ENCODE measurements at places on chromosomes 2 and 18.

GRCh38 chr18:44914028-44914427, 233.3 kb downstream of the SETBP1 start:
- no peaks in the 10 kb centered on the region for H3K36me3 ChIP-seq
- no peak for DNase-seq
- H3K4me1 ChIP-seq, result no peaks in the 10 kb centered on the region
- H3K4me3 ChIP-seq, result no peak overlapping the region
- no peak overlapping the region for H3K27ac ChIP-seq

- DNase-seq, result no peak
- no peaks in the 10 kb centered on the region for H3K27me3 ChIP-seq
- H3K27ac ChIP-seq, result no peak overlapping the region
- H3K4me3 ChIP-seq, result no peak overlapping the region
- H3K4me1 ChIP-seq, result no peaks in the 10 kb centered on the region
Measured at GRCh38 chr2:157296958-157297357, 28.7 kb downstream of the ERMN start.

- H3K27ac ChIP-seq, result no peak overlapping the region
- no peaks in the 10 kb centered on the region for H3K4me1 ChIP-seq
- no peak overlapping the region for H3K4me3 ChIP-seq
- H3K36me3 ChIP-seq, result no peaks in the 10 kb centered on the region
- H3K27me3 ChIP-seq, result no peaks in the 10 kb centered on the region
Measured at GRCh38 chr2:4898706-4899105, 793.5 kb upstream of the SOX11 start.

- no peak for DNase-seq
- H3K27ac ChIP-seq, result no peak overlapping the region
- H3K36me3 ChIP-seq, result no peaks in the 10 kb centered on the region
- no peaks in the 10 kb centered on the region for H3K27me3 ChIP-seq
- no peaks in the 10 kb centered on the region for H3K4me1 ChIP-seq
- no peak overlapping the region for H3K4me3 ChIP-seq
Measured at GRCh38 chr2:191262436-191262835, 17.2 kb downstream of the MYO1B start.

GRCh38 chr18:70024829-70025228, 77.2 kb upstream of the CD226 start:
- no peak overlapping the region for H3K4me3 ChIP-seq
- DNase-seq, result no peak
- no peak overlapping the region for H3K27ac ChIP-seq
- no peaks in the 10 kb centered on the region for H3K36me3 ChIP-seq

- no peak for DNase-seq
- H3K4me3 ChIP-seq, result no peak overlapping the region
- H3K27me3 ChIP-seq, result no peaks in the 10 kb centered on the region
- peaks cover 31% of the 10 kb centered on the region for H3K36me3 ChIP-seq
- no peak overlapping the region for H3K27ac ChIP-seq
Measured at GRCh38 chr2:223877721-223878410, 40.5 kb upstream of the AP1S3 start.

DNA sequence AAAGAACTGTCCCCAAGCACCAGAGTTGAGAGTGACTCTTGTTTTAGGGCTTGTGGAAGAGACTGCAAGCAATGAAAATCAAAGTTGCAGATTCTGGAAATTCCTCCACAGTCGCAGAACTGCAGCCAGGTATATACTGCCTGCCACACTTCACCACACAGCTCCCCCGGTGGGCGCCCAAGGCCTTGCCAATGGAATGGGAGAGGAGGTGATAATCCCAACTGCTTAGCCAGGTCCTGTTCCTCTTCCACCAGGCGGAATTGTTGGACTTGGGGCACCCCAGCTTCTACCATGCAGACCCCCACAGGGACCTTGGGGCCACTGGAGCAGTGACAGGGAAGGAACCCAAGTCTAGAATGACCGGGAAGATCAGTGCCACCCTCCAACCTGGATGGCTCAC, 4.8 kb upstream of the PDIA6 start:
- peaks cover 5% of the 10 kb centered on the region for H3K4me1 ChIP-seq
- H3K27me3 ChIP-seq, result no peaks in the 10 kb centered on the region
- H3K36me3 ChIP-seq, result no peaks in the 10 kb centered on the region
- no peak overlapping the region for H3K27ac ChIP-seq
- DNase-seq, result no peak
- H3K4me3 ChIP-seq, result no peak overlapping the region

DNA sequence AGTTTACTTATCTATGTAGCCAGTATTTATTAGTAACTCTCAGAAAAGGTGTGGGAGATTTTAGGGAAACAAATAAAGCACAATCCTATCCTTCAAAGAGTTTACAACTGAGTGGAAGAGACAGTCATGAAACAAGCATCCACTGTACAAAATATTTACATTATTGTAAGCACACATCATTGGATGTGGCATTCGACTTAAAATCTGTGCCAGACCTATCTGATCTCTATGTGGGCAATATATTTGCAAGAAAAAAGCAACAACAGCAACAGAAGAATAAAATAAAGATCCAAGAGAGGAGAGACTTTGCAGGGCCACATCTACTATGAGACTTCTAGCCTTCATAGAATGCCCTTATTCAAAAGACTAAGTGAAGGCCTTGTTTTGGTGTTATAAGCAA, 882.1 kb upstream of the PIK3C3 start:
- DNase-seq, result no peak
- no peaks in the 10 kb centered on the region for H3K4me1 ChIP-seq
- H3K36me3 ChIP-seq, result no peaks in the 10 kb centered on the region

- no peaks in the 10 kb centered on the region for H3K27me3 ChIP-seq
- H3K36me3 ChIP-seq, result no peaks in the 10 kb centered on the region
- H3K4me1 ChIP-seq, result peaks cover 12% of the 10 kb centered on the region
- no peak overlapping the region for H3K27ac ChIP-seq
Measured at GRCh38 chr2:8581234-8581561, 100.7 kb upstream of the ID2 start.

GRCh38 chr18:2970344-2970743, 42.6 kb downstream of the LPIN2 start:
- no peaks in the 10 kb centered on the region for H3K36me3 ChIP-seq
- no peak for DNase-seq
- peaks cover 59% of the 10 kb centered on the region for H3K4me1 ChIP-seq
- no peaks in the 10 kb centered on the region for H3K27me3 ChIP-seq
- peak overlapping the region; percentile 72 for H3K27ac ChIP-seq
- H3K4me3 ChIP-seq, result no peak overlapping the region

GRCh38 chr2:160940699-160941098, 219.5 kb upstream of the TANK start:
- no peak overlapping the region for H3K4me3 ChIP-seq
- DNase-seq, result no peak
- H3K4me1 ChIP-seq, result no peaks in the 10 kb centered on the region
- H3K27ac ChIP-seq, result no peak overlapping the region
- H3K27me3 ChIP-seq, result no peaks in the 10 kb centered on the region
- no peaks in the 10 kb centered on the region for H3K36me3 ChIP-seq

DNA sequence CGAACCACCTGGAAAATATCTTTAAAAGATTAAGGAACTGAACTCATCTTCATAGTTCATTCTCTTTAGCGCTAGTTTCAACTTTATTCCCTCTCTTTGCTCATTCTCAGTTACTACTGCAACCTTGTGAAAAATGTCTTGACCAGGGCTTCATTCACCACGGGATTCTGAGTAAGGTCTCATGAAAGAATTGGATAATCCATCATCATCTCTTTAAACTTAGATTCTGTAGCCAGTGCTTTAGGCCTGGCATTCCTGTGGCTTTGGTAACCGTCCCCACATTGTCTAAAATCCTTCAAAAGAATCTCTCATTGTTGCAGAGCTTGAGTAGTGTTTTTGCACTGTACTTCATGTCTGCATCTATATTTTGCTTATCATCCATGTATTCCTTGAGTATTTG, 229.5 kb downstream of the ETAA1 start:
- H3K27ac ChIP-seq, result no peak overlapping the region
- no peaks in the 10 kb centered on the region for H3K4me1 ChIP-seq
- no peak for DNase-seq

GRCh38 chr18:27235218-27235870, 50.2 kb upstream of the CHST9 start:
- H3K4me1 ChIP-seq, result no peaks in the 10 kb centered on the region
- no peak overlapping the region for H3K27ac ChIP-seq
- no peak overlapping the region for H3K4me3 ChIP-seq
- H3K36me3 ChIP-seq, result no peaks in the 10 kb centered on the region
- DNase-seq, result no peak

DNA sequence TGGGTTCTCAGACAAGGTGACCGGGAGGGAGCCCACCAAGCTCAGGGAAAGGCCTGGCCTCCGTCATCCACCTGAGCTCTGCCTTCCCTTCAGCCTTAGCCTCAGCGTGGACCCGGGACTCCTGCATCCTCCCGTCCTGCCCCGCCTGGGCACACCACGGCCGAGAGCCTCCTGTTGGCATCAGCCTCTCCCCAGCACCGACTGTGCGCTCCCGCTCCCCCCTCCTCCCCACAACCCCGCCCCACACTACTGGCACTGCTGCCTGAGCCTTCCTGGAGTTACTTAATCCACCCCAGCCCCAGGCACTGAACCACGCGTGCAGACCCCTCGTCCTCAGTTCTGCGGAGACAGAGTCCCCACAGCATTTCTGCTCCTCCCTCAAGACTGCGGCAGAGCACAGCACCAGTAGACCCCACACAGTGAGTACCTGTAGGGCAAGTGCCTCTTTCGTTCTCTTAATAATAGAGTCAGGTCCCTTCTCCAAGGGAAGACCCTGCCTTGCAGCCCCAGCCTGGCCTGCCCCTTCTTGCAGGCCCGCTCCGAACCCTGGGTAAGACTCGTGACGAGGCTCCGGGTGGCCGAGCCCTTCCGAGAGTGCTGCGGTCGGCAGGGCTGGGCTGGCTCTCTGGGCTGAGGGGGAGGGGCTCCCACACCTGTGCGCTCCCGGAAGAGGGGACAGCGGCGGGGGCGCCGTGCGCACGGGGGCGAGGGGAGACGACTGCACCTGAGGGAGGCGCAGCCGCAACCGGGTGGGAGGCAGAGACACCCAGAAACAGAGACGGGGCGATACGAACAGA, at the start of gene AMER3:
AMER3 (plus strand) TSS at position 285 of the 797 bp plus-strand sequence. CDS start 6,533 bp downstream, outside the sequence.
- DNase-seq, result no peak
- H3K4me1 ChIP-seq, result peaks cover 3% of the 10 kb centered on the region
- no peak within 1 kb of the TSS for H3K27ac ChIP-seq
- H3K36me3 ChIP-seq, result no peaks in the 10 kb centered on the region
- H3K27me3 ChIP-seq, result peaks cover 21% of the 10 kb centered on the region
- peak within 1 kb of the TSS; percentile 35 for H3K4me3 ChIP-seq

GRCh38 chr2:59322005-59322404, 1080.9 kb upstream of the FANCL start:
- H3K4me1 ChIP-seq, result no peaks in the 10 kb centered on the region
- H3K27ac ChIP-seq, result no peak overlapping the region
- H3K27me3 ChIP-seq, result no peaks in the 10 kb centered on the region
- DNase-seq, result no peak
- H3K36me3 ChIP-seq, result no peaks in the 10 kb centered on the region
- no peak overlapping the region for H3K4me3 ChIP-seq

DNA sequence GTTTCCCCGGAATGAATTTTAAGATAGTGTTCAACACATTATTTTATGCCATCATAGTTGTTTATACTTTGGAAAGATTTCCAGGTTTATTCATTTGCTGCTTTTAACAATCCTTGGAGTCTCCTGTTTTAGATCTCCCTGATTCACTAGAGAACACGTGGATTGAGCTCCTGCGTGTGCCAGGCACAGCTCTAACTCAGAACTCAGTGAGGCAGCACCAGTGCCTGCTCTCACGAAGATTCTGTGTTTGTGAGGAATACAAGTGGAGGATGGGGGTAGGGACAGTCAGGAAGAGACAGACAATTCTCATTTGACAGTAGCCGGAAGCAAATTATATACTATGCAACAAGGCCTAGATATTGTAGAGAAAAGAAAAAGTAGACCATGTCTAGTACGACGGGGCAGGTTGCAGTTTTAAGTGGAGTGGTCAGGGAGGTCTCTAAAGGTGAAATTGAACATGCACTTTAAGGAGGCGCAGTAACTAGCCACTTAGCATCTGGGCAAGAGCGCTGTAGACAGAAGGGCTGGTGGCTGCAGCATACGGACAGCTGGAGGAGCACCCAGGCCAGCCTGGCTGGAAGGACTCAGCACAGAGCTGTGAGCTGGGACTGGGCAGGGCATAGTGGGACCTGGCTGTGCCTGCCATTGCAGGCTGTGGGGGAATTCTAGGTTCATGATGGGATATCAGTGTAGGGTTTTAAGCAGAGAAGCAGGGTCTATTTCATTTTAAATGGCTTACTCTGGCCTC, 24.3 kb downstream of the RNF144A start:
- no peak for DNase-seq
- no peaks in the 10 kb centered on the region for H3K27me3 ChIP-seq
- no peak overlapping the region for H3K4me3 ChIP-seq
- peaks cover 3% of the 10 kb centered on the region for H3K4me1 ChIP-seq
- H3K27ac ChIP-seq, result no peak overlapping the region

GRCh38 chr2:57869758-57870344, 176.8 kb upstream of the VRK2 start:
- DNase-seq, result no peak
- no peaks in the 10 kb centered on the region for H3K27me3 ChIP-seq
- no peak overlapping the region for H3K4me3 ChIP-seq
- no peak overlapping the region for H3K27ac ChIP-seq

GRCh38 chr2:100052650-100053049, 89.7 kb downstream of the AFF3 start:
- H3K27ac ChIP-seq, result no peak overlapping the region
- H3K4me3 ChIP-seq, result no peak overlapping the region
- H3K27me3 ChIP-seq, result no peaks in the 10 kb centered on the region
- no peak for DNase-seq
- no peaks in the 10 kb centered on the region for H3K4me1 ChIP-seq
- no peaks in the 10 kb centered on the region for H3K36me3 ChIP-seq

- DNase-seq, result no peak
- H3K27ac ChIP-seq, result no peak overlapping the region
- H3K4me3 ChIP-seq, result no peak overlapping the region
- H3K4me1 ChIP-seq, result no peaks in the 10 kb centered on the region
Measured at GRCh38 chr2:191866675-191867506, 20.0 kb upstream of the CAVIN2 start.

GRCh38 chr2:226742347-226742746, 57.3 kb downstream of the IRS1 start:
- no peaks in the 10 kb centered on the region for H3K36me3 ChIP-seq
- no peak overlapping the region for H3K4me3 ChIP-seq
- no peaks in the 10 kb centered on the region for H3K4me1 ChIP-seq
- no peaks in the 10 kb centered on the region for H3K27me3 ChIP-seq
- DNase-seq, result no peak
- no peak overlapping the region for H3K27ac ChIP-seq
